Neural progenitor cell (in vitro differentiated cells): ENCODE measurements at places on chromosomes 12 and 14. TPM values are rescaled to one million over a fixed set of nuclear protein-coding genes. Genes with fewer than 3 reads are reported as not detected.

DNA sequence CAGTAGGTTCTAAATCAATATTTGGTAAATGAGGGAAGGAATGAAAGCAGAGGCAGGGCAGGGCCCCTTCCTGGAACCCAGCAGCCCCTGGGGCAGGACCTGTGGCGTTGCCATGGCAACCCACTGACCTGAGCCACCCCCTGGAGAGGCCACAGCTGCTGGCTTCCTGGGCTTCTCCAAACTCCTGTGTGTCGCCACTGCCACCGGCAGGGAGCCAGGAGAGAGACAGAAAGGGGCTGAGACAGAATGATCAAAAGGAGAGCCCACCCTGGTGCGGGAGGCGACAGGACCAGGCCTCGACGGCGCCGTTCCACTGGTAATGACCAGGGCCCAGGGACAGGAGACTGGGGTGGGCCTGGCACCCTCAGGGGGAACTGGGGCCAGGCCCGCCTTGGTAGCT lies 18.2 kb downstream of the RFX4 start:
- no peak overlapping the region for H3K4me3 ChIP-seq
- DNase-seq: peak; percentile 60
- H3K4me1 ChIP-seq: peaks cover 20% of the 10 kb centered on the region
- H3K27ac ChIP-seq: no peak overlapping the region
- H3K27me3 ChIP-seq: peaks cover 31% of the 10 kb centered on the region
- H3K36me3 ChIP-seq: no peaks in the 10 kb centered on the region

GRCh38 chr14:89537911-89538310 lies 120.9 kb upstream of the FOXN3 start:
- no peaks in the 10 kb centered on the region for H3K36me3 ChIP-seq
- peaks cover 12% of the 10 kb centered on the region for H3K4me1 ChIP-seq
- no peak for DNase-seq
- H3K27ac ChIP-seq: no peak overlapping the region

The NPAS3 gene
- 0.25 TPM in 1 of 2 replicates, not detected in the other for total RNA-seq

The AICDA gene
- not detected in 2 replicates for total RNA-seq
